Stromal cell of bone marrow (primary cell): ENCODE measurements at places on chromosomes 1 and 21.

- DNase-seq = no peak
These were observed 134.7 kb upstream of the KCNJ15 start for GRCh38 chr21:38121888-38122720.

- no peak for DNase-seq
These were observed 59.8 kb upstream of the CSF1 start for GRCh38 chr1:109850827-109851226.

GRCh38 chr1:154342132-154342531 is 16.8 kb downstream of the ATP8B2 start:
- DNase-seq = no peak

- no peak for DNase-seq
These were observed 8.6 kb upstream of the ITGB2 start for GRCh38 chr21:44929242-44929798.
